ENCODE measurements at places on chromosomes 5 and 9.

- no peak for DNase-seq
Observed at GRCh38 chr5:56513141-56513540, 280.0 kb upstream of the ANKRD55 start.

- DNase-seq, result no peak
Observed at GRCh38 chr9:132556714-132557113, 25.7 kb upstream of the BARHL1 start.

GRCh38 chr9:37715260-37715659 lies 38.3 kb upstream of the TRMT10B start:
- DNase-seq, result no peak

- no peak for DNase-seq
Observed at GRCh38 chr5:95884511-95884910, 62.0 kb upstream of the GLRX start.

DNA sequence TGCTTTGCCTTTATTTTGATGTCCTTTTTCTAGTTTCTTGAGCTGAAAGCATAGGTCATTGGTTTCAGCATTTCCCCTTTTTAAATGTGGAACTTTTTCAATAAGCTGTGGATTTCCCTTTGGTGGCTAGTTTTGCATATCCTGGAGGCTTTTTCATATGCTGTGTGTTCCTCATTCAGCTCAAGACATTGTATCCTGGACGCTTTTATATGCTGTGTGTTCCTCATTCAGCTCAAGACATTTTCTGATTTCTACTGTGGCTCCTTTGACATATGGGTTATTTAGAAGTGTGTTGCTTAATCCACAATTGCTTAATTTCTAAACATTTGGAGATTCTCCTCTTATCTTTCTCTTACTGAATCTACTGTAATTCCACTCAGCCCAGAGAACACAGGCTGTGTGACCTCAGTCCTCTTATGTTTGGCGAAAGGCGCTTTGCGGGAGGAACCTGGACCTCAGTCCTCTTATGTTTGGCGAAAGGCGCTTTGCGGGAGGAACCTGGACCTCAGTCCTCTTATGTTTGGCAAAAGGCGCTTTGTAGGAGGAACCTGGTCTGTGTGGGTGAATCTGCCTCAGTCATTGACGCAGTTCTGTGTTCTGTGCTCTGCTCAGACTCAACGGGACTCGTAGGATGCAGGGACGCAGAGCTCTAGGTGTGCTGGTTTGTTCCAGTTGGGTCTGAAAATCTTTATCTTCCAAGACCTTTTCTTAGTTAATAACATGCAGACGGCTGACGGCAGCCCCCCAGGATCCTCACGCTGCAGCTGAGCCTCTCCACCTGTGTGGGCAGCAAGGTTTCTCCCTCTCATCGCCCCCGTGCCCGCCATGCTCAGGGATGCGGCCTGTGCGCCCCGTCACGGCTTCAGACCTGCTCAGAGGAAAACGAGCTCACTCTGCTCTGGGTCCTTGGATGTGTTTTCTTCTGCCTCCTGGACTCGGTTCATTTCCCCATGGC lies 6.0 kb upstream of the SLC9A3 start:
- no peak for DNase-seq

- DNase-seq, result no peak
Observed at GRCh38 chr5:142641711-142642110, 44.2 kb downstream of the FGF1 start.

Data from epithelial cell of prostate (primary cell).